ENCODE measurements at places on chromosomes 1 and 21.

DNA sequence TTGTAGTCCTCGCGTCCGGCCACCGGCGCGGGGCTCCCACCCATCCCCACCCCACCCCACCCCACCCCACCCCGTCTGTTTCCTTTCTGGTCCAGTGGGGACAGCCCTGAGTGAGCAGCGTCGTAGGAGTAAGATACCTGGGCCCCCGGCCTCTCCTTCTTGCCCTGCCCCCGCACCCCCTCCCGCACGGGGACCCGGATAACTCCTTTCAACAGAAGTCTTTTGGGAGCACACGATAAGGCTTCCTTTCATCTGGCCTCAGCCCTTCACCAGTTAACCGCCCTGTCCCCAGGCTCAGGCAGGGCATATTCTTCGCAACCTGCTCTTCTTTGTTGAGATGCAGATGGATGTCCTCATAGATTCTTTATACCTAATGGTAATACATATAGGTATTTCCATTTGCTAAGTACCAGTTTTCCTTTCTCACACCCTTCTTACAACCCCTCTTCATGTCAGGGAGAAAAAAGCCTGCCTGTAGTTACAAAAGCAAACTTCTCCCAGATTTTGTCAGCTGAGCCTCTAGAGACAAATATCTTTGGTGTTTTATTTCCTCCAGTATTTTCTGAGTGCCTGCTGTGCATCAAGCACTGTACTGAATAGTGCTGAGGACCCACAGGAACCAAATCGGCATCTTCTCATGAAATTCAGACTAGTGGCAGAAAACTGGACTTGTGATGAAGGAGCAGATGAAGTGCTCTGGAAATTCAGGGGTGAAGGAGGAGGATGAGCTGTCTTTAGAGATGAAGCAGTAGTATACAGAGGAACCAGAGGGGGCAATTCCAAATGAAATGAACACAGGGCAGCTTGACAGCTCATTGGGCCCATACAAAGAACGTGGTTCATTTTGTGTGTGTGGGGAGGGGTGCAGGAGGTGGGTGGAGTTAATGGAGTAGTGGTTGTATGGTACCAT is 33.6 kb downstream of the SLC2A1 start:
- peak; percentile 41 for DNase-seq

DNA sequence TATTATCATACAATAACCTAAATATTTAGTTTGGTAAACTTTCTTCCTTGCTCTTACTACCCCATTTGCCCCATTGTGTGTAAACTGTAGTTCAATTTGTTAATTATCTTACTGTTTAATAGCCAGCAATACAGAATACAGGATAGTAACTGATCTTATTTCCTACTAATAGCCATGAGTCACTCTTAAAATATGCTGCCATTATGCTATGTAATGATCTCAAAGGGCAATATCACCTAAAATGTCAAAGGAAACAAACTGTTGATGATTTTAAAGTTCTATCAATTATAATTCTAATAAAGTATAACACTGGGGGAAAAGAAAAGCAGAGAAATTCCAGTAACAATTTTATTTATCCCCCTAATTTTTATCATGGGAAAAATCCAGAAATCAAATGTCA is 4.3 kb downstream of the SLC30A1 start:
- no peak for DNase-seq

DNA sequence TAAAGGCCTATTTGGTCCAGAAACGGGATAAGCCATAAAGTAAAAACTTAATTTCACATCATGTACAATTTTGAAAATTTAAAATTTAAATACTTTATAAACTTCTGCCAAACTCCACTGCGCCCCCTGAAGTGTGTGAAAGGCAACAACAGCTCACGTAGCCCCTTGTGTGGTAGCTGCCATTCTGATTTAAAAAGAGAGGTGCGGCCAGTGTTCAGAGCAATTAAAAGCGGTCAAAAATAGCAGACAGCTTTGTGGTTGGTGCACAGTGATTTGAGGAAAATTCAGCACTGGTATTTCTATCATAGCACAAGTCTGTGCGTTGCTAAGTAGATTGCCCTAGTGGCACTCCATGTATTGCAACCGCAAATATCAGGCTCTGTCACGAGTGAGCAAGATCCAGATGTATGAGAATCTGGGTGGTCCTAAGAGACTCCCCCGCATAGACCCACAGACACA is 122.5 kb downstream of the ATG4C start:
- DNase-seq = no peak

- DNase-seq = peak; percentile 57
Observed at GRCh38 chr1:114282751-114283403, 129.2 kb upstream of the SYT6 start.

GRCh38 chr1:179745131-179745611 is 2.1 kb downstream of the FAM163A start:
- DNase-seq = no peak

- peak; percentile 37 for DNase-seq
Observed at GRCh38 chr21:44304877-44305293, 5.0 kb downstream of the PFKL start.

DNA sequence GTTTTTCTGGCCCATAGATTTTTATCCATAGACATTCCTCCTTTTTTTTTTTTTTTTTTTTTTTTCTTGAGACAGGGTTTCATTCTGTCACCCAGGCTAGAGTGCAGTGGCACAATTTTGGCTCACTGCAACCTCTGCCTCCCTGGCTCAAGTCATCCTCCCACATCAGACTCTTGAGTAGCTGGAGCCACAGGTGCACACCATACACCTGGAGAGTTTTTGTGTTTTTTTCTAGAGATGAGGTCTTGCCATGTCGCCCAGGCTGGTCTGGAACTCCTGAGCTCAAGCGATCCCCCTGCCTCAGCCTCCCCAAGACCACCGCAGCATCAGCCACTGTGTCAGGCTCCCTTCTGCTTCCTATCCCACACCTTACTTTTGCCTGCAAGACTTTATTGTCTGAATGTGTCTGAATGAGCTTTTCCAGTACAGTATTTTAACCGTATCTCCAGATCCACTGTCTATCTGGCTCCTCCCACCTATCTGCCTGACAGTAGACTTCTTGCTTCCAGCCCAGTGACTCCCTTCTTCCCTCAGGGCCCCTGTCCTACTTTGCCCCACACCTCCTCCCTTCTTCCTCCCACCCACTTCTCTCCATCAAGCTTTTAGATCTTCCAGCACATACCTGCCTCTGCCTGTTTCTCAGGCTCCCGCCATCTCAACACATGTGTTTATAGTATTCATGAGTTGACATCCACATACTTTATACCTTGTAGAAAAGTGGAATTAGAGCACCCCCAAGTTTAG is 6.1 kb downstream of the C1orf21 start:
- DNase-seq = no peak

GRCh38 chr1:67923074-67923473 is 89.8 kb upstream of the GNG12 start:
- no peak for DNase-seq

DNA sequence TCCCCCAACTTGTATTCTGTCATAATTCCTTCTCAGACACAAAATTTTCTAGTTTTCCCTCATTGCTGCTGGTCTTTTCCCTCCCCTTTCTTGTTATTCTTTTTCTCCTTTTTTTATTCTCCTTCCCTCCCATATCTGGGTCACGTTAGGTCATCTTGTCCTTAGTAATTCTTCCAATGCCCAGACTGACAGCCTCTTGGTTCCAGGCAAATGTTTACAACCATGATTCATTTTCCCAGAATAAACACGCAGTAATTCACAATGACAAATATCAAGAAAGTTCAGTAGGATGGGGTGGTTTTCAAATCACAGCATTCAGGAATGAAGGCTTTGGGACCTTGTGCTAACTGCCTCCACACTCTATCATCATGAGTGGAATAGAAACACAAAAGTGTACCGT is 25.2 kb downstream of the NHLH2 start:
- DNase-seq = no peak

DNA sequence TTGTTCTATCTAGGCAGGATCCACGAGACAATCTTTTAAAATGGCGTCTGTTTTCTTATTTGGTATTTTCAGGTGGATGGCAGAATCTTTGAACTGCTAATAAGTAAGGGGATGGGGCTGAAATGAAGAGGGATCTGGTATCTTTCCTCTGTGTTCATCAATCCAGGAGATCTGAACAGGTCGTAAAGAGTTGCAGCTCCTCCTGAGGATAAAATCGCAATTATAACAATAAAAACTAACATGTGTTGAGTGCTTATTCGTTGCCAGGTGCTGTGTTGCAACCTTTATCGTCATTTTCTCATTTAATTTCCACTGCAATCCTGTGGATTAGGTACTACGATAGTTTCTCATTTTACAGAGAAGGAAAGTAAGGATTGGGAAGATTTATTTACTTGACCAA is 134.6 kb upstream of the DPYD start:
- no peak for DNase-seq

- DNase-seq = peak; percentile 86
Observed at GRCh38 chr1:160097911-160098851, at the start of gene IGSF8. Gene IGSF8 (minus strand): TSS chr1:160098619. CDS start chr1:160098472, 147 bp downstream.

DNA sequence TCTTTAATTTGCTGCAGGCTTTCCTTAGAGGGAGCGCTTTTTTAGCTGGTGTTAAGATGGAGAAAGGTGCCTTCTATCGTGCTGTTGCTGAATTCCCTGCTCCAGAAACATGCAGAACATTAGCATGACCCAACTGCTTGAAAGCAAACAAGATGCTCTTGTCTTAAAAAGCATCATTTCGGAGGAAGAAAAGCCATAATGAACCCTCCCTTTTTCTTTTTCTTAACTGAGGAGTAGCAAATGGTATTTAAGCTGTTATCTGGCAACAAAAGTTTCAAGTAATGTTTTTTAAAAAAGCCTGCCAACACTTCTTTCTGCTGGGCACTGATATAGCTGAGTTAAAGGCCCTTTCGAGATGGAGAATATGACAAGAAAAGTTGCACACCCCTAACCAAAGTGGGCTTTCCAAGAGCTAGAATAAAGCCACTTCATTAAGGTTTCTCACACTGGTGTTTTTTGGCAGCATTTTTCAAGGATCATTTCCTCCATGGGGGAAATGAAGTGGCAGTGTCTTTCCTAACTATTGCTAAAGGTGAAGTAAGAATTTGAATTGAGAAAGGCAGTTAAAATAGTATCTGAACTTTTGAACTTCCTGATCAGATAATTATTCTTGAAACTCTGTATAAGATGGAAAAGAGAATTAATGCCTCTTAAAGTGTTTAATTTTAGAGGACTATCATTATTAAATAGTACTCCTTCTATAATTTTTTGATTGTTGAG is 38.8 kb downstream of the ST6GALNAC5 start:
- DNase-seq = no peak

DNA sequence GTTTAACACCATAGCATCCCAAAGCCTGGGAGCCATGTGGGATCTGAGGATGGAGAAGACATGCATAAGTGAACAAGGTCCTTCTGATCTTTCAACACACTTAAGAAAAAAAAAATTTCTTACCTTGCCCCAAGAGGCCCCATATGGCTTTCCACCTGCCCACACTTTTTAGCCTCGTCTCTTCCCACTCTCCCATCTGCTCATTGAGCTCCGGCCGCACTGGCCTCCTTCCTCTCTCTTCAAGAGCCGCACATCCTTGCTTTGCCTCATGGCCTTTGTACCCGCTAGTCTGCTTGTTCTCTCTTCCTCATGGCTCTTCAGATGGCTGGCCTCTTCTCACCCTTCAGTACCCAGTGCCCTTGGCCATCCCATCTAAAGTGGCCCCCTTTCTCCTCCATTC is 70.2 kb upstream of the PDE4B start:
- no peak for DNase-seq

DNA sequence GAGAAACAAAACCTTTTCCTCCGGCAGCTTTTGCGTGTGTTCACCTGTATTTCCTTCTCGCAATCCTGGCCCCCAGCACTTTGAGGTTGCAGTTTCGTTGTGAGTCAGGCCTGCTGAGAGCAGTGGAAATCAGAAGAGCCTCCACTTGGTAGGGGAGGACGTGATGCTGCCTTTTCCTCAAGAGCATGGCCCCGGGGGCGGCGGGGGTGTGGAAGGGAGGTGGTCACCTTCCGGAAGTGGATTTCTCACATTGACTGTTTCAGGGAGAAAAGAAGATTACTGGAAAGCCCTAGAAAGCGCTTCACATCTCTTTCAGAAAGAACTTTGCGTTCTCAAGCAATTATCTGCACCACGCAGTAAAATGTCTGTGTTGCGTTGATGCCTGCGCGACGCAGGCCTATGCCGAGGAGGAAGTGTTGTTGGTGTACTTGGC is 12.2 kb upstream of the IL10 start:
- peak; percentile 74 for DNase-seq

GRCh38 chr1:85617633-85618100 is 37.1 kb downstream of the CCN1 start:
- DNase-seq = no peak

DNA sequence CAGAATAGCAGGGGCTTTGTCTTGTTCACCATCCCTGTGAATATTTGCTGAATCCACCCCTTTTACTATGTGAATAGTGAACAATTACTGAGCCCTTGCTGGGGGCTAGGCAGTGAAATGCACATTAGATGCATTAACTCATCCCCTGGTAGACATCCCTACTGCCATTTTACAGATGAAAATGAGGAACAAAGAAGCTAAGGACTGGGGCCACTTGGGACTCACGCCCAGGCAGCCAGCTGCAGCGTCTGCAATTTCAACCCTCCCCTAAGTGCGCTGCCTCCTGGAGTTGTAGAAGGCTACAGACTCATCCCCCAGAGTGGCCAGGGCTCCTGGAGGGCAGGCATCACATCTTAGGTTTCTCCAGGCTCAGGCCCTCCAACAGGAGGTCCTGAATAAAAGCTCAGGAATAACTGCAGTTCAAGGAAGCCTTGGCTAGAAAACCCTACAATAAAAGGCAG is 31.6 kb downstream of the CAPZB start:
- DNase-seq = no peak

- DNase-seq = no peak
Observed at GRCh38 chr1:168141871-168142385, 5.2 kb upstream of the GPR161 start.

DNA sequence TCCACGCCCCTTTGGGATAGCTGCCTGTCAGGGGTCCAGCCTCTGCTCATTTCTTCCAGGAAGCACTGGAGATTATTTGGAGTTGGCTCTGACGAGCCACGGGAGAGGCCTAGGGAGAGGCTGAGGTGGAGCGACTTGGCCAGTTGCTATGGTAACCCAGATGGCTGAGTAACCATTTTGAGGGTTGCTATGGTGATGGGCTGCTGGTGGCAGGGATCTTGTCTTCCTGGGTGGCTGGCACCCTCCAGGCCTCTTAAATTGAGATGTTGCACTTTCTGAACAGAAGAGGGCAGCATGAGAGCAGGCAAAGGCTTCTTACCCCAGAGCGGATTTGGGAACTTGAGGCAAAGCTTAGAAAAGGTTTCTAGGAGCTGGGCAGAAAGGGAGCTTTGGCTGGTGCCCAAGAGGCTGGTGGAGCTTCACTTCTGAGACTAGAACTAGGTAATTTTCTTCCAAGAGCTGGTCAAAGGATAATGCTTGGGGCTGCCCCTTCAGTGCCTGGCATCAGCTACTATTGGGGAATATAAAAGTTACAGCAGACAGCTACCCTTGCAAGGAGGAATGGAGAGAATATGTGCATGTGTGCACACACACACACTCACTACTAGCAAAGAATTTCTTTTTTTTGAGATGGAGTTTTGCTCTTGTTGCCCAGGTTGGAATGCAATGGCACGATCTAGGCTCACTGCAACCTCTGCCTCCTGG is 72.5 kb downstream of the NDUFS5 start:
- peak; percentile 42 for DNase-seq

DNA sequence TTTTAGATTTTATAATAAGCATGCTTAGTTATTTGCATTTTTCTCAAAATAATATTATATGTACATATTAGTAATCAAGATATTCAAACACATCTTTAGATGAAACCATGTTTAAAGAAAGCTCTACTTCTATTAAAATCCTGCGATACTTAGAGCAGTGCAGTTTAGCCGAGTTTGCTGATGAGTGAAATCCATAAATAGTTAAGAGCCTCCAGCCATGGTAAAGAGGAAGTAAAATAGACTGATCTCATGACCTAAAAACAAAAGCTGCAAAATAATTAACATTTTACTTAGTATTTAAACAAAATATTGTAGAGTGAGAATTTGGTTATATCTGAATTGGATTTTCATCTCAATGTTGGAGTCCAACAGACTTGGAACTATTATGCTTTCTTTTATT is 147.4 kb upstream of the NRIP1 start:
- DNase-seq = no peak

Measured in stimulated activated CD4-positive, alpha-beta T cell treated with anti-CD3 and anti-CD28 coated beads, Interleukin-12 subunit alpha, Interleukin-12 subunit beta, amount 100 ng/mL, for 24 hours (primary cell).